Coronary artery (tissue), 2 donors: ENCODE measurements at places on chromosomes 4 and X.

GRCh38 chrX:153662266-153662665, 11.3 kb downstream of the PNCK start:
- peak; percentile 69 for DNase-seq

- no peak for DNase-seq
Measured at GRCh38 chr4:6607368-6608055, 32.5 kb downstream of the MAN2B2 start.

- no peak for DNase-seq
Measured at GRCh38 chr4:68466751-68467150, 19.5 kb downstream of the TMPRSS11E start.

- DNase-seq = no peak
Measured at GRCh38 chr4:107130157-107130556, 94.0 kb upstream of the DKK2 start.

- no peak for DNase-seq
Measured at GRCh38 chr4:163991298-163991865, 496.9 kb downstream of the TMA16 start.

DNA sequence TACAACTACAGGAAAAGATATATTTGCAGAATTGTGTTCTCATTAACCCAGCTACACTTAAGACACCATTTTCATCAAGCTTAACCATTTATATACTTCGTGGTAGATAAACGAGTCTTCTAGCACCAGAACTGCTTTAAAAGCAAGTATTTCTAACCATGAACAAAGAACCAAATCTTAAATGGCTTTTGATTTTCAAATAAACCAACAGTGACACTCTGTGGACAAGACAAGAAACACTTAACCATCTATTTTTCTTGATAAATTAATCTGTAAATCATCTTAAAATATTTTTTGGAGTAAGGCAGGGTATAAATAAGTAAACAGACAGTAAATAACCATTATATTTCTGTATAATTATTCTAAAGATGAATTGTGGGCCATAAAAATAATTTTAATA, 10.2 kb downstream of the BEND2 start:
- no peak for DNase-seq

DNA sequence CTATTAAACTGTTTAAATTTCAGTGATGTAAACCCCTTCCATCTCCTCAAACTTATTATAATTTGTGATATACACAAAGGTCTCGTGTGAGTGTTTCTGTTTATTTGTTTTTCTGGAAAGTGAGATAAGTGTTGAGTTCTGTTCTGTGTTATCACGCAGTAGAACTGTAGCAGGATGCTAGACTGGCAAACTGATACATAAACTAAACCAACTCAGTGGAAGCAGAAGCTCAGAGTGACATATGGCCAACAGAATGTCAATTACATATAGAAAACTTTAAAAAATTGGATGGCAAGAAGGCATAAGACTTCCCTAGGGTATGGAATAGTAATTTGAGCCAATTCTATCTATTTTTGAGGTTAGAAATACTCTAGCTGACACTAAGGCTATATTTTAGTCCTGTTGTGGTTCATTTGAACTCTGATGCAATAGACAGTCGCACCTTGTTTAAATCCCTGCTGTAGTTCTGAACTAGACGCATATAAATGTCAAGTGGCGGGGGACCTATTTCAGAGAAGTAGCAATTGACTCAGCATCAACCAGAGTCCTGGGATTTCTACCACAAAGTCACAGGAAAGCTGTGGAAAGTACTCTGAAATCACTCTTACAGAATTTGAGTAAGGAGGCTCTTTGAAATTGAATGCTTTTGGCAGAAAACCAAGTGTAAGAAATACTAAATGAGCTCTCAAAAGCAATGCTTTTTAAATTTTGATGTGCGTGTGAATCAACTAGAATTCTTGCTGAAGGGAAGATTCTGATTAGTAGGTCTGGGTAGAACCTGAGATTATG, 294.4 kb downstream of the INPP4B start:
- no peak for DNase-seq

GRCh38 chrX:13793897-13794296, 23.0 kb downstream of the GPM6B start:
- no peak for DNase-seq

DNA sequence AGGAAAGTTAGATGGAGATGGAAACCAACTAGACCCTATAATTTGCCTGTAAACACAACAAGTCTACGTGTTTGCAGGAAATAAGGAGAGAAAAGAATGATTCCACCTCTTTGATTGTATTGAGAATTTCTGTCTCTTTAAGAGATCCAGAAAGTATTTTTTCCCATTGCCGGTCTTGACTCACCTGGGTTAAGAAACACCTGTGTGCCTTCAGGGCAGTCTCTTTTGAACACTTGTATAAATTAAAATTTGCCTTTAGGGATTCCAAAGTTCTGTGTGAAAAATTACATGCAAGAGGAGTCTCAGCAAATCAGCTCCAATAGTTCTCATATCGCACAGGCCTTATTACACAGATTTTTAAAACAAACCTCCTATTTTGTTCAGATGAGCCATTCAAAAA, 46.0 kb upstream of the SMAD1 start:
- DNase-seq = no peak

DNA sequence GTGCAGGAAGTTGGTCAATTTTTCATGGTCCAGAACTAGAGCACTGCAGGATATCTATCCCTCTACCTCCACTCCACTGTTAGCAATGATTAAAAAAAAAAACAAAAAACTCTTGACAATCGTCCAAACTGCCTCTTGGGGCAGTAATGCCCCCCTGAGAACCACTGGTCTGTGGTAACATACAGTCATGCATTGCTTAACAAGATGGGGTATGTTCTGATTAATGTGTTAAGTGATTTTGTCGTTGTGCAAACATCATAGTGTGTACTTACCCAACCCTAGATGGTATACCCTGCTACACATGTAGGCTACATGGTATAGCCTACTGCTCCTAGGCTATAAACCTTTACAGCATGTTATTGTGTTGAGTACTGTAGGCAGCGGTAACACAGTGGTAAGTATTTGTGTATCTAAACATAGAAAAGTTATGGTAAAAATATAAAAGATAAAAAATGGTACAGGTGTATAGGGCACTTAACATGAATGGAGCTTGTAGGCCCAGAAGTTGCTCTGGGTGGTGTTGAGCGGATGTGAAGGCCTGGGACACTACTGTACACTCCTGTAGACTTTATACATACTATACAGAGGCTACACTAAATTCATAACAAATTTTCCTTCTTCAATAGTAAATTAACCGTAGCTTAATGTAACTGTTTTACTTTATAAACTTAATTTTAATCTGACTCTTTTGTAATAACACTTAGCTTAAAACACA, 34.1 kb downstream of the ART3 start:
- DNase-seq = no peak

DNA sequence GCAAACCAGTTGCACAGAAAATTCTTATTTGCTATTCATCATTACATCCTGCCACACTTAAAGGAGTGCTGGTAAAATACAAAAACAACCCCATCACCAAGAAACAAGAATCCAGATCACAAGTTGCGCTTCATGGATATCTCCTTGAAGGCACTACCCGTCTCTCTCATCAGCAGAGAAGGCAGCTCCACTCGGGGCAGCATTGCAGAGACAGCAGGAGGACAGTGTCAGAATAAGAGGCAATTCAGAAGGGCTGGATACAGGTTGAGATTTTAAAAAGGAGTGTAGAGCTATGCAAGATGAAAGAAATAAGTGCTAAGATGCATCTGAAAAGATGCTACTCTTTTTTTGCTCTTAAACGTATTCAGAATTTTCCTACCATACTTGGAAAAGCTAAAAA, 71.4 kb downstream of the LDB2 start:
- no peak for DNase-seq

- peak; percentile 89 for DNase-seq
Measured at GRCh38 chrX:131792789-131793462, 230.2 kb upstream of the STK26 start.

GRCh38 chr4:89939994-89940393, 45.3 kb downstream of the MMRN1 start:
- no peak for DNase-seq

DNA sequence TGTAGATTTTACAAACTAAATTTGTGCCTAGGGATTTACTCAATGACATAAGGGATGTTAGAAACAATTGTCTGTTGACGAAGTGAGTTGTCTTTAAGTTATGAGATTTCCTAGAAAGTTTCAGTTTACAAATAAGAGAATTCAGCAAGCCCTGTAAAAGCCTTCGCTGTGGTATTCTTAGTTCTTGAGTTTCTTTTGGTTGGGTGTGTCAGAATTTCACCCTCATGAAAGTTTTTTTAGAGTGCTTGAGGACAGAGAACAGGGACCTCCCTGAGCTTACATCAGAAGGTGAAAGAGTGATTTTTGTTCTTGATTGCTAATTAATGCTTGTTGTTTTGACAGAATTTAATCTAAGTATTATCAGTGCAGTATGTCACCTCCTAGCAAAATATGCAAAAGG, 2628.2 kb downstream of the ARAP2 start:
- DNase-seq = no peak

- DNase-seq = no peak
Measured at GRCh38 chr4:8737601-8738279, 133.9 kb downstream of the HMX1 start.

- DNase-seq = no peak
Measured at GRCh38 chr4:56181140-56181953, 205.9 kb downstream of the AASDH start.

GRCh38 chr4:6019316-6020263, 1.4 kb upstream of the C4orf50 start:
- DNase-seq = no peak

DNA sequence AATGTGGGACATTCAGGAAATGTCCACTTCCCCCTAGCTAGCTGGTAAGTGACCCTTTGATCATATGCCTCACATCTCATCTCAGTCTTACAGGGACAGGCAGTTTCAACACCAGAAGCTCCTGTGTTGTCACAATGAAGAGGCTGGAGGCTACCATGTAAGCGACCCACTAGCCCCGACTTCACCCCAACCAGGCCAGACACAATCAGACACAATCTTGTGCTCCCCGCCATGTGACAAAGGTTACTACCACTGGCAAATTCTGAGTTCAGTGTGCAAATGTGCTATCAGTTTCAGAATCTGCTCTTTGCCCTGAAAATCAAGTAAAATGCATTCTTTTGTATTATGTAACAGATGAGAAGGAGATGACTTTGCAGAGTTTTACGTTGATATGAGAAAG, 56.9 kb upstream of the STS start:
- DNase-seq = no peak

- no peak for DNase-seq
Measured at GRCh38 chr4:4735136-4735750, 124.2 kb upstream of the MSX1 start.

- peak; percentile 78 for DNase-seq
Measured at GRCh38 chr4:100189820-100190642, at the start of gene DDIT4L. TSS of gene DDIT4L (minus strand) at chr4:100190468. CDS start at chr4:100189983, 485 bp downstream.

DNA sequence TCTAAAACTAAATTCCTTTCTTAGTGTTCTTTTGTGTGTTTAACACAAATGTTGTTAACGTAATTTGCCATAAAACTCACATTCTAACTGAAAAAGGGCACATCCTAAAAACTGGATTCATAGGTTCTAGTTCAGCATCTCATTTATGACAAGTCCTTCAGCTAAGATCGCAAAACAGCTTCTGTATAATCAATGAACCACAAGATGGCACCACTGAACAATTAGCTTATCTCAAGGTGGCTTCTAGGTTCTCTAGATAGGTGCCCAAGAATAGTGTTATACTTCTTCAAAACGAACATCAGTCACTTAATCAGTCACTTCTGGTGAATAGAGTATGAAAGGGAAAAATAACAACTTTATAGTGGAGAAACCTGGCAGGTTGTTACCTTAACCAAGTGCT, 54.3 kb downstream of the NRK start:
- no peak for DNase-seq

DNA sequence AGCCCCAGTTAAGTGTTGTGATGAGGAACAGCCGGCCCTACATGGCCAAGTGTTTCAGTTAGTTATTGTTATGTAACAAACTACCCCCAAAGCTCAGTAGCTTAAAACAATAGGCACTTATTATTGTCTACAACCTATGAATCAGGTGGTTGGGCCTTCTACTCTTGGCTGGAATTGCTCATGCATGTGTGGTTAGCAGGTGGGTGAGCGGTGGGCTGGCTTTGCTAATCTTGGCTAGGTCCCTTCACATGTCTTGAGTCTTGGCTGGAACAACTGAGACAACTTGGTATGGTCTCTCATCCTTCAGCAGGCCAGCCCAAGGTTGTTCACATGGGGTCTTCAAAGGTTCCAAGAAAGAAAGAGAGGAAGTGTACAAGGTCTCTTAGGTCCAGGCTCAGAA, 54.5 kb upstream of the CHRNA9 start:
- no peak for DNase-seq

DNA sequence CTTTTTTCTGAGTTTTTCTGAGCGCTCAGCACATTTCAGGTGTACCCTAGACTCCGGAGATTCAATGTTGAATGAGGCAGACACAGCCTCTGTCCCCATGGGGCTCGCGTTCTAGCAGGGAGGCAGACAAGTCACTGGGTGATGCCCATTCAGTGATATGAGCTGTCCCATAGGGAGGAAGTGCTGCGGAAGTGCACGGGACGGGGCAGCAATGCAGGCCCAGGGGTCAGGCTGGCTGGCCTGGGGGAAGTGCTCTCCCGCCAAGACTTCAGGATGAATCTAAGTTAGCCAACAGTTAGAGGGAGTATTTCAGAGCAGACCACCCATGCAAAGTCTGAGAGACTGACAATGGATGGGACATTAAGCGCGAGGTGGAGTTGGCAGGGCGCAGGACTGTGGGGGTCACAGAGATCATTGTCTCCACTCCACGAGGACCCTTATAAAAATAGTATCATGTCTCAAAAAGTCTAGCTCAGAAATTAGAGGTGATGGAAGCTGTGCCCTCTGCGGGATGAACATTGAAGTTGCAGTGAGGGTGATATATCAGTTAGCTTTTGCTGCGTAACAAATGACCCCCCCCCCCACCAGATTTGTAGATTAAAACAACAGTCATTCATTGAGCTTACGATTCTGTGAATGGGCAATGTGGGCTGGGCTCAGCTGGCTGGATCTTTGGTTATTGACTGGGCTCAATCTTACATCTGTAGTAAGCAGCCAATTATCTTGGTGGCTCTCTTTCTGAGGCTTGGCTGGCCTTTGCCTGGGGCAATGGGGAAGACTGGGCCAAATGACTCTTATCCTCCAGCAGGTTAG, 16.4 kb downstream of the PSAPL1 start:
- DNase-seq = peak; percentile 36

- DNase-seq = no peak
Measured at GRCh38 chr4:109908731-109909130, 4.0 kb upstream of the EGF start.

- DNase-seq = no peak
Measured at GRCh38 chr4:98470366-98470765, 188.0 kb downstream of the TSPAN5 start.

- DNase-seq = no peak
Measured at GRCh38 chrX:48794911-48795515, 6.9 kb upstream of the HDAC6 start.

GRCh38 chr4:10721616-10722015, 37.0 kb upstream of the CLNK start:
- no peak for DNase-seq

GRCh38 chr4:94256828-94257227, 49.2 kb downstream of the SMARCAD1 start:
- no peak for DNase-seq

- no peak for DNase-seq
Measured at GRCh38 chrX:134482371-134482770, 22.4 kb downstream of the HPRT1 start.

- DNase-seq = no peak
Measured at GRCh38 chrX:74286950-74287740, 16.8 kb upstream of the ZCCHC13 start.

- DNase-seq = no peak
Measured at GRCh38 chr4:27648416-27648815, 787.8 kb downstream of the STIM2 start.
